OCI-LY7 (cell line): ENCODE measurements at places on chromosomes 5 and 9. TPM values are rescaled to one million over a fixed set of nuclear protein-coding genes. Genes with fewer than 3 reads are reported as not detected.
A peak's percentile ranks its signal among the peaks of the same experiment; 100 is the strongest.

DNA sequence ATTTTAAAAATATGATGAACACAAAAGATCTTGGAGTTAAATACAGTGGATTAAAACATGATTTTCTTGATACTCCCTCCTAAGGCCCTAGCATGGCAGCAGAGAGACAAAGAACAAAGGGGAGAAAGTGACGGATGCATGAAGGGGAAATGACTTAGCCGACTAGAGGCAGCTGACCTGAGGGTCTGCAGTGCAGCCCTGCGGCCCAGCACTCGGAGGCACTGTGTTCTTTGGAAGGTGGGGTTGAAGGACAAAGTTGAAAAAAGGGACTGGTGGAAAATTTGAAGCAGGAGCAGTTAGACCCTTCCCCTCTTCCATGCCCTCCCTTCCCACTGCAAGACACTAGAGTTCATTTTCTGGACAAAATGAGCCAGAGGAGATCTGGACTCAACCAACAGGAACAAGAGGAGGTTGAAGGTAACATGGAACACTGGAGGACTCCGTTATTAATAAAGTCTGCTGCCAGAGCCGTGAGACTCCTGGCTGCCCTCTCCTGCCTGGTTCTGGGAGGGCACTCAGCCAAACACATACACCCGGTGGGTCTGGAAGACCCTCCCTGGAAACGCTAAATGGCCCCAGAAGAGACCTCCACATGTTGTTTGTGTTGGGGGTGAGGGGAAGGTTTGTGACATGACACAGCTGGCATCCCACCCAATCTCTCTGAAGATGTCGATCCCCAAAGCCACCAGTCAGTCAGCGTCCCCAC, 98.1 kb downstream of the JMY start:
- DNase-seq = peak; percentile 5

DNA sequence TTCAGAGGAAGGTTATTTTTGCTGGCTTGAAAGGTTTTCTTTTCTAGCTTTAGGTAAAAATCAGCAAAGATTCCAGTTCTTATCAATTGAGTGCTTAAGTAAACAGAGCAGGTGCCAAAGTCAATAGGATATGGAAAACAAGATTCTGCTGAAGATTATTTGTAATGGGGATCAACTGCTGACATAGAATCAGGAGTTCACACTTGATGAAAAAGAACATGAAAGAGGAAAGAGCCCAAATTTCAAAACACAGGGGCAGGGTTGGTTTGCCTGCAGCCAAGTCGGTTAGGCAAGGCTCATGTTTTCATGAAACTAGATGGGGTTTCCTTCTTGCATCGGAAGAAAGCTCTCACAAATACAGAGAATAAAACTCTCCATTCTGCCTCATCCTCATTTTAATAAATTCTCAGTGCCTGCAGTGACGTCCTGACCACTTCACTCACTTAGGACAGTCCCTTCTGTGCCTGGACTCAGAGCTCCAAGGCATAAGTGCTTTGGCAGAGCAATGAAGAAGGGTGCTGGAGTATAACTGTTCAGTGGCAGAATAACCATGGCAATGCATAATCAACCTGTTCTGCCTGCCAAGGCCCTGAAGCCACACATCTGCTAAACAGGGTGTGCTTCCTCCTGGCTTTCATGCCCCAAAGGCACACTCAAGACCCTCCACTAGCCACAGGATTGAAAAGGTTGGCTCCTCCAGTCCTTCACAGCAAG, 179.6 kb downstream of the GNAQ start:
- DNase-seq = no peak

The SLC34A1 gene
- total RNA-seq = 0.46 and 0.63 TPM in 2 replicates

- DNase-seq = no peak
Measured at GRCh38 chr9:108467653-108468324, 388.0 kb downstream of the ACTL7B start.

DNA sequence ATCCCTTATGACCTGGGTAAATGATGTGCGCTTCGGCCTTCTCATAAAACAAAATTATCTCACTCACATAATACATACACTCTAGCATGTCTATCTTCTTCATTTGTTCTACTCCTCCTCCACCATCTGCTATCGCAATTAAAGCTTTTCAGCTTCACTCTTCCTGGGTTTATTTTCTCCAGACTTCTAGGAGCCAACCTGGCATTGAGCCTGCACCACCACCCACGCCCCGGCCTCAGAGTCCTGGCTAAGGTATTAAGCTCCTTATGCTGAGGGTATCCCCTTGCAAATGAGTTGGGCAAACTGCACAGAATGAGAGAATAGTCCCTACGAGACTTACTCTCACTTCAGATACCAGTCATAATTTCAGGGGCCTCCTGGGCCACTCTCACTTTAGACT, 236.1 kb upstream of the CDH12 start:
- no peak for DNase-seq

The SOHLH1 gene
- not detected in 2 replicates for total RNA-seq

GRCh38 chr9:21317956-21318923, 13.1 kb upstream of the IFNA5 start:
- DNase-seq = peak; percentile 54

GRCh38 chr5:172678902-172679301, 37.8 kb downstream of the NEURL1B start:
- no peak for DNase-seq

GRCh38 chr9:135882011-135882410, 25.3 kb downstream of the CAMSAP1 start:
- DNase-seq = no peak

The INSL4 gene
- total RNA-seq = not detected in 2 replicates

The FAM169A gene
- total RNA-seq = not detected in 2 replicates

The MARCOL gene
- total RNA-seq = not detected in 2 replicates

The GABRB2 gene
- 5.1 and 5.5 TPM in 2 replicates for total RNA-seq

GRCh38 chr9:130990306-130990977, 18.5 kb upstream of the LAMC3 start:
- no peak for DNase-seq

The PCDHA9 gene
- not detected in 2 replicates for total RNA-seq

GRCh38 chr5:66012271-66012670, 85.9 kb downstream of the ERBIN start:
- no peak for DNase-seq

The EIF4EBP3 gene
- 7.9 and 8.3 TPM in 2 replicates for total RNA-seq

DNA sequence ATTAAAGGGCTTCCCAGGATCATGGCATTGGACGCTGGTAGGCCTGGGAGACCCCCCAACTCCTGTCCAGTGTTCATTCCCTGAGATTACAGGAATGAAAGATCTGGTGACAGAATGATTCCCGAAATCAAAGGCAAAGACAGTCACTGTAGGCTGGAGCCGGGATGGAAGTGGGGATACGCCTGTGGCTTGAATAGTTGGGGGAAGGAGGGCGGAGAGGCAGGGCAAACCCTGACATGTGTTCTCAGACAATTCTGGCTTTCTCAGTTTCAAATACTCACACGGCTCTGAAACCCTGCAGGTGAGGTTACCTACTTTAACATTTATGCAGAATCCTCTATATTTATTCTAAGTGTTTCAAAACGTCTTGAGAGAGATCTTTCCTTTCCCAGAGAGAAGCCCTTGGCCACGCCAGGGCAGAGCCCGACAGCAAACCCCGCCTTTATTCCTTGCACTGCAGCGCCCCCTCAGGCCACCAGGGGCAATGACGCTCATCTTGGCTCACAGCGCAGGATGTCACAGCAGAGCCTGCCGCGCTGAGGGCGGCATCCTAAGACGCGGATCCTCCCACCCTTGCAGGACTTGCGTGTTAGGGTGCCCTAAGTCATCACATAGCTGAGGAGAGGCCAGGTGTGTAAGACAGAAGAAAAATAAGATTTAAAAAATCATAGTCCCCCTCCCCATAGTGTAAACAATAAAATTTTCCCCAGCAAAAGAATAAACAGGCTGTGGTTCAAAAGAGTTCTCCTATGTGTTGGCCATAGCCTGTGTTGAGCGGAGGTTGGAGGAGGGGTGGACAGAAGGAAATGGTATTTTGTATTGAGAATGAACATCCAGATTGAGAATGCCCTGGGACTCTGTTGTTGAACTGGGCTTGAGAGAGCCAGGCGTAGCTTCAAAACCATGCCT, 284.5 kb downstream of the NTRK2 start:
- DNase-seq = peak; percentile 32

DNA sequence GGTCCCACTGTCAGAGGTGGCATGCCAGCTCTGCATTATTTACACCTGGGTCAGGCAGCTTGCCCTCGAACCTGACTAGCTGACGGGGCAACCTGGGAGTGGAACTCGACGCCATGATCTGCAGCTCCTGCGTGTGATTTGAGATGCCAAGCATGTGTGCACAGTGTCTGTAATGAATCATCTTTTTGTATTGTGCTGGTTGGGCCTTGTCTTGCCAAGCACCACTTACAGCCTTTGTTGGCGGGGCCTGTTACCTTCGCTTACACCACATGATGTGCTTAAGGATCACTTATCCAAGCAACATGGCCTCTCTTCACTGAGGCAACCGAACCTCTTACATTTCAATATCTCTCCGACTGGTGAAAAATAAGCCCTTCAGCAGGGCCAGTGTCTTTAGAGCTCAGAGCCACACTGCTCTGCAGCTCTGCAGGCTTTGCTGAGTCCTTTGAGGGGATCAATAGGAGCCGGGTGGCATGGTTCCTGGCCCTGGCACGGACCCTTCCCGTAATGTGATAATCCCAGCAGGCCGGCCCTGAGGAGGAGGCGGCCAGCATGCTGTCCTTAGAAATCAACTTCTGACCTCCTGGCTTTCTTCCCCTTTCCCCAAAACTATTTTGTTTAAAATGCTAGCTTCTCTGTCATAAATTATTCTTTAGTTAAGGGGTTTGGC, 297.7 kb upstream of the CD180 start:
- DNase-seq = no peak

DNA sequence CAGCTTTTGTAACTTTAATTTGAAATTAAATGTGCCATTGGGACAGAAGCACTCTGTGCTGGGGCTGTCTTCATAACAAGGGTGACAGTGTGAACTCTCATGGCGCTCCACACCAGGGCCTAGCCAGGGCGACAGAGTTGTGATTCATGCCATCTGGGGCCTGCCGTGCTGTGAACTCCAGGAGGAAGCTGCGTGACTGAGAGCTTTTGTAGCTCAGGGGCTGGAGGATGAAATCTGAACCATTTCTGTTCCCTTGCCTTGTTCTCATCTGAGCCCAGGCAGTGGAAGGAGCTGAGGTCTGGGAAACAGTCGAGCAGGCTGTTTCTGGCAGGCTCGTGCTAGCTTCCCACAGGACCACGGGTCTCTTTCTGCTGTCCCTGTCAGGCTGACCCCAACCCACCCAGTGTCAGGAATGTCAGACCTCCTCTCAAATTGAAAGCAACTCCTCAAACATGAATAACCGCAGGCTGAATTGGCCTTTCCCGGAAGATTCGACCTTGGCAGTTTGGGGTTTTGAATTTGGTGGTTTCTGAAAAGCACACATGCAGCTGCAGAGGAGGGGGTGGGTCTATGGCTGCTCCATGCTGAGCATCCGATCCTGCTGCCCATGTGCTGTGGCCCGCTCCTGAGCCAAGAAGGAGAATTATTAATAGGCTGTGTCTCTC, 69.2 kb upstream of the RPS23 start:
- no peak for DNase-seq

GRCh38 chr5:145244788-145245187, 590.4 kb downstream of the PRELID2 start:
- no peak for DNase-seq

GRCh38 chr5:142095651-142096330, 12.8 kb upstream of the NDFIP1 start:
- DNase-seq = no peak

DNA sequence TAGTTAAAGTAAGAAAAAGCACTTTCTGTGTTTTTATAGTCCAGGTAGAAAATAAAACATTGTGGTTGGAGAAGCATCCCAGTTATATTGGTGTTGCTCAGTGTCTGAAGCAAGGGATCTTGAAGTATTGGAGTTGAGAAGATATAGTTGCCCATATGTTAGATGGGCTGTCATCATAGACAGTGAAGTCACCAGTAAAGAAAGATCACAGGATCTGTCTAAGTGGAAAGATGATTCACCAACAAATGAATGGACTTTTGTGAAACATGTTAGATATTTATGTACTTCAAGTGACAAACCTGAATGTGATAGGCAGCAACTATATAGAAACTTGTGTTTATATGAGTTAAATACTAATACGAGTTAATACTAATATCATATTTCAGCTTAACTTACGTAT, 11.7 kb downstream of the OGN start:
- no peak for DNase-seq

DNA sequence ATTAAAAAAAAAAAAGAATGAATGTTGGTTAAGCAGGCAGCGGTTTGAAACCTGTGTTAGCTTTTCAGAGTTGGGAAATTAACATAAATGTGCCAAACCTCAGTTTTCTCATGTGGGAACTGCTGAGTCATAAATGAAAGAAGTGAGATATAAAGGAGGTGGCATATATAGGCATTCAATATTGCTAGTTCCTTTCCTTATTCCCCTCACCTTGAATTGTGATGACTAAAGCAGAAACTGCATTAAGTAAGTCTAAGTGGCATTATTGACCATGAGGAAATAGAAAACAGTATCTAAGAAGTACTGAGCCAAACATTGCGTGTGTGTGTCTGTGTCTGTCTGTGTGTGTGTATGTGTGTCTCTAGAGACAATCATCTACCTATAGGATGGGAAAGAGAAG, 691.2 kb downstream of the TLR4 start:
- no peak for DNase-seq

- no peak for DNase-seq
Measured at GRCh38 chr5:132476876-132477781, 13.4 kb downstream of the IRF1 start.

The VCAN gene
- not detected in 2 replicates for total RNA-seq

DNA sequence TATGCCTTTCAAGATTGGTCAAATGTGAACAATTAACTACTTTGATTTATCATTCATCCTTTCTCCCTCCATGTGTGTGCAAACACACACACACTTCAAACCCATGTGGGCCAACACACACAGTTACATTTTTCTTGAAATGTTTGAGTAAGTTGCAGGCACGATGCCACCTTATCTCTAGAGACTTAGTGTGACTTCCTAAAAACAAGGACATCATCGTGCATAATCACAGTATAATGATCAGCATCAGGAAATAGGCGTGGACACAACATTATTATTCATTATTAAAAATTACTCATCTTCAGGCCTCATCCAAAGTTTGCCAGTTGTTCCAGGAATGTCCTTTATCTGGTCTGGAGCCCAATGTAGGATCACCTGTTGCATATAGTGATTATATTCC, 209.5 kb downstream of the GNA14 start:
- no peak for DNase-seq

DNA sequence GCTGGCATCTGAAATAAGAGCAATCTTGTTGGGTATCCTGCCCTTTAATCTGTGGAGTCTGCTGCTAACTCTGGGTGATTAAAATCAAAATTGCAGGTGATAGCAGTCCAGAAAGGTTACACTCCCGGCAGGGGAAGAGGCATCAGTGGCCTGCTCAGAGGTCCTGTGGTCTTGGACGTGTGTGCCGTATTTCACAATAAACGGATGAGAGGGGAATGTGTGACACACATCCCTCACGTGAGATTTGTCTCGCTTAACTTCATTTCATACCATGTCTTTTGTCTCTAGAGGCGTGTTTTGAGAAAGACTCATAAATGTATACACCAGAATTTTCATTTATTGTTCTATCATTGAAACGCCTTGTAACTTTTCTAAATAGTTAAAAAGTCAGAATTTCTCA, 36.6 kb downstream of the FAM240B start:
- no peak for DNase-seq

DNA sequence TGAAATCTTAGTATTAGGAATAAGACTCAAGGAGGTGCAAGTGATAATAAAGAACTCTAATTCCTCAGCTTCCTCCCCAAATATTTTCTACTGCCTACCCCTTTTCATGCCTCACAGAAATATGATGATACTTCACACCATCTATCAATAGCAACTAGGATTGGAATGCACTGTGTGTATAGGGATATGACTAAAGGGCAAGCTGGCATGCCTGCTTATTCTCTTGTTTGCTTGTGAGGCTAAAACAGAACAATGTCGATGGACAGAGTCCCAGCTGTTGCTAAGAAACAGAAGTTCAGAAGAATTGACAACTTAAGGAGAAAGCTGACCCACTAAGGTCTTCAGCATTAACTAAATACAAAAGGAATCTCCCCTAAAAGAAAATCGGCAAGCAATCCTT, 9.7 kb upstream of the CHD1 start:
- DNase-seq = no peak
